ENCODE measurements at places on chromosomes 5 and 9. TPM values are rescaled to one million over a fixed set of nuclear protein-coding genes. Genes with fewer than 3 reads are reported as not detected.
A peak's percentile ranks its signal among the peaks of the same experiment; 100 is the strongest.

DNA sequence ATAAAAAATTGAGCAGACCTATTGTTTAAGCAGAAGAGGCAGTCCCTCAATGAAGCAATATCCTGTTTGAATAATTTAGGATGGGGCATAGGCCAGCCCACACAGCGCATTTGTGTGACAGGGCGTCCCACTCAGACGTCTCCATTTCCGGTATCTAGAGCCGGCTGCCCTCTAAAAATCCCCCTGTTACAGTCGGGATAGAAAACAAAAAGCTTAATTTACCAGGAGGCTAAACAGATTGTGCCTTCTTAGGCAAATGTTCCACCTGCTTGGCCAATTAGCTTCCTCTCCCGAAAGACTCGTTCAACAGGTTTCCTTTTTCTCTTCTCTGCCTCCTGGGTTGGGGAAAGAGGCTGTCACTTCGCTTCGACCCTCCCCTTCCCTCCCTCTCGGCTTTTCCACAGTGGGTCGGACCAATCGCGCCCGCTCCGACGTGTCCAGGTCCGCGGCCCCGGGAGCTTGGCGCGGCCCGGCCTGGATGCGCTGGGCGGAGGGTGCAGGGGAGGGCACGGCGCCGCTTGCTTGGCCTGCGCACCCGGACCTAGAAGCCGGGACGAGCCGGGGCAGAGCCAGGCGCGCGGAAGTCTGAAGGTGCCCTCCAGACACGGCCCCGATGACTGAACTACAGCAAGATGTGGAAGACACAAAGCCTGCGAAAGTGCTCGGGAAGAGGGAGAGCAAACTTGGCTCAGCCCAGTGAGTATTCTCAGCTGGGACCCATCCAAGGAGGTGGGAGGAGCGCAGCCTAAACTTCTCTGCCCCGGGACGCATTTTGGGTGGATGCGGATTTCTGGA is at the start of gene GRAMD2B:
Gene GRAMD2B, plus strand, starts transcription at position 416 of the 795 bp plus-strand sequence. Its CDS starts 198 bp downstream, at position 614.
- DNase-seq = peak; percentile 77

- DNase-seq = no peak
Measured at GRCh38 chr5:63125392-63125791, 546.8 kb downstream of the LRRC70 start.

- no peak for DNase-seq
Measured at GRCh38 chr5:15002791-15003190, 131.2 kb upstream of the ANKH start.

GRCh38 chr9:115404311-115404710 is 286.4 kb upstream of the TNC start:
- DNase-seq = no peak

DNA sequence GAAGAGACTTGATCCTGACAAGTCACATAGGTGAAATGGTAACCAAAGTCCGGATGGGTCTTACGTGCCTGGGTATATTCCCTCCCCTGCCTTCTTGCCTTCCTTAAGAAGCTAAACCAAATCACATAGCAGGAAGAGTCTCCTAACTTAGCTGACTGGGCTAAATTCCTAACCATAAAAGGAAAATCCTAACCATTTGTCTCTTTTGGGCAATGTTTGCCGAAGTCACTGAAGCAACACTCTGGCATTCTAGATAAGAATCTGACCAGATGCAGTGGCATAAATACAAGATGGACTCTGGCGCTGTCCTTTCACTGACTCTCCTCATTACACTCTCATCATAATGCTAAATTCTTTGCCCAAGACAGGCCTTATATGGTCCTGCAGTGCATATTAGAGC is 625.5 kb upstream of the RORB start:
- DNase-seq = no peak

DNA sequence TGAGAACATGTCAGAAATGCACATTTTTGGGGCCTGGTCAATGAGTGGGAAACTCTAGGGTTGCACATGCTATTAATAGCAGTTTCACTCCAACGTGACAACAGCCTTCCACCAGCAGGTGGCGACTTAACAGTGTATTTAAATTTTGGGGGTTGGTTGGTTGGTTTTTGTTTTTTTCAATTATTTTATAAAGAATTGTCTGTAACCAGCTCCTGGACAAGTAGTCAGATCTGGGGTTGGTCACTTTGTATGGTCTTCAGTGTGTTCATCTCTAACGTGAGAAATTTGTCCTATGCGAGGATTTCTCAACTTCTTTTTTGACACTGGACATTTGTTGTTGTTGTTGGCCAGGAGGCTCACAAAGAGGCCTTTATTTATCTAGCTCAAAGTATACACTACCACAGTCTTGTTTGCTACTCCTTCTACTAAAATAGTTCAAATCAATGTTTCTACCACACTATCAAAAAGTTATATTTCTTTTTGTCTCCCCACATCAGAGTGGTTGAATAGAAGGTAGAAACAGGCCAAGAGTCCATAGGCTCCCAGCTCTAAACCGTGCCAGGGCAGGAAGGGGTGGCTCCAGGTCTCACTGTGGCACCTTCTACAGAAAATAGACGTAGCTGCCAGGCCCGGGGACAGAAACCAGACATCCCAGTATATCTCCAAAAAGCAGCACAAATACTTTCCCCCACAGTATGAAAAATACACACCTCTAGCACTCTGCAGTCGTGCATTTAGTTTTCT is 110.4 kb downstream of the TRPM6 start:
- peak; percentile 50 for DNase-seq

DNA sequence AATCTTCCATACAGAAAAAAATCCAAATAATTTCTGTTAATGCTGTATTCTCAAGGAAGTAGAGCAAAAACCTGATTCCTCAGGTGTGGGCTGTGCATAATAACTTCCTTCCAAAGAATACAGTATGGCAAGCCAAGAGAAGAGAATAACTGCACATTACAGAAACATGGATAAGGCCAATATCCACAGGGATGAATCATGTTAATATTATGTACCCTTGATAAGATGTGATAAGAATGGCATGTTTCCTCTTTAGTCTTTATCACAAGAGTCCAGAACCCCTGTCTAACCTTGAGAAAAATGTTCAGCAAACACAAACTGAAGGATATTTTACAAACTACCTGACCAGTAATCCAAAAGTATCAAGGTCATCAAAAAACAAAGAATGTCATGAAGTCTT is 795.8 kb downstream of the SEMA5A start:
- no peak for DNase-seq

DNA sequence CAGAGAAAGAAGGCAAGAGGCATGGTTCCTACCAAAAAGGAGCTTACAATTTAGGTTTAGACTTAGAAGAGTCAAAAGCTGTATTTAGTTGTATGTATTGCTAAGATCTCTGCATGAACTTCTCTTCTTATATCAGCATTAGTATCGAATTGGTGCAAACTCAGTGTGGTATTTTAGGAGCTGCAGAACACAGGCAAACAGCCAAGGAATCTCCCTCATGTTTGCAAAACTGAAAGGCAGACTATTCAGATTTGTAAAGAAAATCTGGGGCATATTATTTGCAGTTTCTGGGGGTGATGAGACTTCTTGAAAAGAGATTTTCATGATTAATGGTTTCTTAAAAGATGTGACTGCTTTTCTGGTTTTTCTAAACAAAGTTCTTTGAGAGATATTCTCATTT is 252.7 kb downstream of the CEMIP2 start:
- DNase-seq = no peak

Gene CCDC152
- polyA plus RNA-seq = 0.18 TPM

Gene CXCL14
- 0.12 TPM for polyA plus RNA-seq
